Tongue (tissue), 3 donors: ENCODE measurements at places on chromosomes 4 and X. TPM values are rescaled to one million over a fixed set of nuclear protein-coding genes. Genes with fewer than 3 reads are reported as not detected.

The NAT8L gene
- total RNA-seq = 0.51 TPM

The SSX2 gene
- not detected for total RNA-seq

The SH3RF1 gene
- total RNA-seq = 21.8 TPM

The ARX gene
- 0.31 TPM for total RNA-seq

The CDS1 gene
- 4.5 TPM for total RNA-seq

The CLCN5 gene
- 96.9 TPM for total RNA-seq

The MAGEB17 gene
- not detected for total RNA-seq

The MAGEB2 gene
- not detected for total RNA-seq

The GPR82 gene
- 0.10 TPM for total RNA-seq

The TASL gene
- total RNA-seq = 0.41 TPM

The SPP1 gene
- total RNA-seq = 28.9 TPM

The XAGE1A gene
- total RNA-seq = not detected

The ENAM gene
- 1.7 TPM for total RNA-seq

The SLC49A3 gene
- 3.7 TPM for total RNA-seq

The EREG gene
- 0.72 TPM for total RNA-seq

The DCAF16 gene
- total RNA-seq = 26.5 TPM

The CACNA1F gene
- not detected for total RNA-seq

The ABCG2 gene
- 6.9 TPM for total RNA-seq

The BCOR gene
- 59.6 TPM for total RNA-seq

The HSD17B13 gene
- total RNA-seq = not detected

The DDX53 gene
- not detected for total RNA-seq

The HDAC8 gene
- 28.4 TPM for total RNA-seq

The NSG1 gene
- total RNA-seq = 2.4 TPM

The NAP1L2 gene
- total RNA-seq = 1.8 TPM

The AWAT2 gene
- not detected for total RNA-seq

The ACSL4 gene
- 38.1 TPM for total RNA-seq

The PPP2R3B gene
- total RNA-seq = 101 TPM

The NEUROG2 gene
- not detected for total RNA-seq

The DUX4 gene
- total RNA-seq = not detected

The CCDC158 gene
- 0.51 TPM for total RNA-seq

The GYPA gene
- total RNA-seq = 5.3 TPM

The CSAG3 gene
- not detected for total RNA-seq

The UGT2B15 gene
- total RNA-seq = not detected

The SCARB2 gene
- total RNA-seq = 181 TPM

The PAGE2 gene
- not detected for total RNA-seq

The SSX2B gene
- total RNA-seq = not detected

The OPRPN gene
- not detected for total RNA-seq

The XPNPEP2 gene
- total RNA-seq = 0.72 TPM

The LRPAP1 gene
- 117 TPM for total RNA-seq

The RAB39B gene
- 0.51 TPM for total RNA-seq

The JAKMIP1 gene
- total RNA-seq = not detected

The MAGEC2 gene
- total RNA-seq = not detected

The ATP7A gene
- 15.0 TPM for total RNA-seq

The RAB41 gene
- not detected for total RNA-seq

The RNF212 gene
- 4.0 TPM for total RNA-seq

The FAM156B gene
- 19.4 TPM for total RNA-seq

The RHOH gene
- total RNA-seq = 0.62 TPM
